ENCODE measurements at places on chromosomes 6 and 20.

GRCh38 chr6:79571030-79571367 lies 33.8 kb upstream of the LCA5 start:
- no peak for DNase-seq

DNA sequence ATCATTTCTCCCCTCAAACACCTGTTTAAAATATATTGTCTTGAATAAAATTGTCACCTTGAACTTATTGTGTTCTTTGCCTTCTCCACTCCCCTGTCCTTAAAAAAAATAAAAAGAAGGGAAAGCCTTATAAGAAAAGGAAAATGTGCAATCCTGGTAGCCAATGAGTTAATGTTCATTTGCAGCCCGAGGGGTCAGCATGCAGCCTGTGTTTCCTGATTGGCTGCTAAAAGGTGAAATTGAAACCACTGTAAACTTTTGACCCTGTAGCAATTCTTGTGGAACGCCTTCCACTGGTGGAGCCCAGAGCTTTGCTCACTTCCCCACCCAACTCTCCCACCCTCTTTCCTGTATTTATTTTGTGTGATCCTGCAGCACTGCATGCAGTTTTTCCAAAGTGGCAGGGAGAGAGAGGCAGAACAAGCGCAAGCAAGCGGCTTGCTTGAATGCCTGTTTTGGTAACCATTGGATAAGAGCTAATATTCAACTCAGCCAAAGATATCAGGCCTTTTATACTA lies 74.9 kb downstream of the NCOA3 start:
- DNase-seq, result peak; percentile 70

DNA sequence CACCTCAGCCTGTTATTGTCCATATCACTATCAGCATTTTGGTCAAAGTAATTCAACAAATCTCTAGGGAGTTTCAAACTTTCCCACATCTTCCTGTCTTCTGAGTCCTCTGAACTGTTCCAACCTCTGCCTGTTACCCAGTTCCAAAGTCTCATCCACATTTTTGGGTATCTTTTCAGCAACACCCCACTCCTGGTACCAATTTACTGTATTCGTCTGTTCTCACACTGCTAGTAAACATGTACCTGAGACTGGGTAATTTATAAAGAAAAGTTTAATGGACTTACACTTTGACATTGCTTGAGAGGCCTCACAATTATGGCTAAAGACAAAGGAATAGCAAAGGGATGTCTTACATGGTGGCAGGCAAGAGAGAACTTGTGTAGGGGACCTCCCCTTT lies 224.2 kb downstream of the ADGRB3 start:
- no peak for DNase-seq

GRCh38 chr20:11013801-11014200 lies 340.0 kb upstream of the JAG1 start:
- no peak for DNase-seq

DNA sequence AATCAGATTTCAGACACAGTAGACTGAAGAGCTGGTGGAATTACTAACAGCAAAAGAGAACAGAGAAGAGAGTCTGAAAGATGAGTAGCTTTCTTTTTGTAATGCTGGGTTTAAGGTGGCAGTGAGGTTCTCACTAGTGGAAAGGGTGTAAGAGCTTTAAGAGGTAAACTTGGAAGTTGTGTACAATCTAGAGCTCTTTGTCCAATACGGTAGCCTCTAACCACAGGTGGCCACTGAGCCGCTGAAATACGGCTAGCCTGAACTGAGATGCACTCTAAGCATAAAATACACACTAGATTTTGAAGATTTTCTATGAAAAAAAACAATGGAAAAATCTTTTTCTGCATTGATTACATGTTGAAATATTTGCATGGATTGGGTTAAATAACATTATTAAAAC lies 4.0 kb downstream of the ELOVL2 start:
- no peak for DNase-seq

GRCh38 chr20:17646961-17647301 lies 35.1 kb downstream of the RRBP1 start:
- DNase-seq, result no peak

- no peak for DNase-seq
These were observed 9.2 kb upstream of the SCGN start for GRCh38 chr6:25642667-25643328.

DNA sequence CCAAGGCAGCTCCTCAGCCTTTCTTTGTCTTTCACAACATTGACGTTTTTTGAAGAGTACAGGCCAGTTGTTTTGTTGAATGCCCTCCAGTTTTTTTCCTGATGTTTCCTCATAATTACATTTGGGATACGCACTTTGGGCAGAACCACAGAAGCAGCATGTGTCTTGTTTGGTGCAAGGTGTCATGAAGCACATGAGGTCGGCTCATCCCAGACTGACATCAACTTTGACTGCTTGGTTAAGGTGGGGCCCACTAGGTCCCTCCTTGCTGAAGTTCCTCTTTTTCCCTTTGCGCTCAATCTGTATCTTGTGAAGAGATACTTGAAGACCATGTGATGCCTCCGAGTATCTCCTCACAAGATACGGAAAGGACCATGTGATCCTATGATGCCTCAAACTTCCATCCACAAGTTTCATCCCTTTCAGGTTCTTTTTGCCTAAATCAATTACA lies 10.5 kb downstream of the SNAI1 start:
- peak; percentile 89 for DNase-seq

GRCh38 chr6:107634324-107635056 lies 144.6 kb downstream of the SOBP start:
- no peak for DNase-seq

DNA sequence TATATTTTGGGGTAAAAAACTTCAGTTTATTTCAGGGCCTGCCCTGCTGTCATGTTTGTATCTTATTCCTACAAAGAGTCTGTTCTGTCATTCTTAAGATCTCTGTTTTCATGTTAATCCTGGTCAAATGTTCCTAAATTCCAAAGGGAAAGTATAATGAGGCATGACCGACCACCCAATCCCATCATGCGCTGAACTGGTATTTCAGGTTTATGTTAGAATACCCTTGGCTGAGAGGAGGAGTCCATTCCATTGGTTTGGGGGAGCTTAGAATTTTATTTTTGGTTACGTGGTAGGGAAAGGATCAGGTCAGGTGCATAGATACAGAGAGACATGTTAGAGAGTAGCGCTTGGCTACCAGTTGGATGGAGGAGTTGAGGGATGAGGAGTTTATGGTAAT lies 25.7 kb downstream of the CFAP61 start:
- no peak for DNase-seq

DNA sequence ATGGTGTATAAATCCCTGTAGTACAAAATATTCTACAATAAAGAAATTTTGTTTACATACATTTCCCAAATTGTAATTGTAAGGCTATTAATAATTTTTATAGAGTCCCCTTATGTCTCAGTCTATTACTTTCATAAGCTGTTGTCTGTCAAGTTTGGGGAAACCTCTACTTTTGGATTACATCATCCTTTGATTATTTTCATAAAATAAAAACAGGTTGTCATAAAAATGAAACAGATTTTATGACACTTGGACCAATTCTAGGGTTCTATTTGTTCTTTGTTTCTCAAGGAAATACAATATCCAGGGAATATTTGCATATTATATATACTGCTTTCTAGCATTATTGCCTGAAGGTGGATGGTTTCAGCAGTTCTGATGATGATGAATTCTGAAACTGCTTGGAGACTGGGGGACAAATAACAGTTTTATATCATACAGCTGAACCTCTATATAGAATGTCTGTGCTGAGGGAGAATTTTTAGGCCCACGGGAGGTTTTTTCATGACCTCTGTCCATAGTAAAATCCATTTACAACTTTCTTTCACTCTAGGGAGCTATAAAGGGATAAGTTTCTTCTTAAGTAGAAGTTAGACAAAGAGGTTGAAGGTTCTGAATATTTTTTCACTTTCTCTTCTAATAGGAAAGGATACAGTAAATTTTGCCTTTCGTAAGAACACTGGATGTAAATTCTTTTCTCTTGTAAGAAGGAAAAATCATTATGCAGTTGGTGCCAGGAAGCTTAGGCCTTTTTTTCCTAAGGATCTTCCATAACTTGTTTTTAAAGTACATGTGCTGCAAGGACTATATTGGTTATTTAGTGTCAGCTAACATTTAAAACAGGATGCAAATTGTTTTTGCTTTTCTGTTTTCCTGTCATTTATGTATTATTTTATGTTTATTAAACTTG lies 58.0 kb downstream of the CD2AP start:
- DNase-seq, result no peak

GRCh38 chr20:15241681-15242080 lies 904.3 kb upstream of the FLRT3 start:
- DNase-seq, result no peak

DNA sequence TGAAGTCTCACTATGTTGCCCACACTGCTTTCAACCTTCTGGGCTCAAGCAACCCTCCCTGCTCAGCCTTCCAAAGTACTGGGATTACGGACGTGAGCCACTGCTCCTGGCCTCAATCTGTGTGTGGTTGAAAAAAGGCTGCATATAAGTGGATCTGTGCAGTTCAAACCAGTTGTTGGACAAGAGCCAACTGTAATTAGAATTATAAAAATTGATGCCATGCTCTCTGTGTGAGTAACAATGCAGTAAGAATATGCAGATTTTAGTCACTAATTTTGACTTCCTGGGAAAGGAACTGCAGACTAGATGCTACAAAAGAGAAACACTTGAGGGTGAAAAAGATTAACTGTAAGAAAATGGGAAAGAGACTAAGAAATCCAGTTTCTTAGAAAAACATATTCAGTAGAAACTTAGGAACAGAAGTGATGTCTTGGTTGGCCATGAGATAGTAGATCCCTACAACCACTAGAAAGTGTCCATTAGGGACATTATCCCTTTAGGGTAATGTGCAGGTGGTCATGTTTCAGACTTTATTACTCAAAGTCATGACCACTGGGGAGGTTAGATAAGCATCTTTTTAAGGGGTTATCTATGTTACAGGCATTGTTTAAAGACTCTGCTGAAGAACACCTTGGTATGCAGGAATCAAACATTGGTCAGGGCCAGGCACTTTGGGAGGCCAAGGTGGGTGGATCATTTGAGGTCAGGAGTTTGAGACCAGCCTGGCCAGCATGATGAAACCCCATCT lies 26.3 kb downstream of the ITCH start:
- no peak for DNase-seq

GRCh38 chr6:136566007-136566487 lies 15.8 kb upstream of the MAP7 start:
- DNase-seq, result peak; percentile 37

DNA sequence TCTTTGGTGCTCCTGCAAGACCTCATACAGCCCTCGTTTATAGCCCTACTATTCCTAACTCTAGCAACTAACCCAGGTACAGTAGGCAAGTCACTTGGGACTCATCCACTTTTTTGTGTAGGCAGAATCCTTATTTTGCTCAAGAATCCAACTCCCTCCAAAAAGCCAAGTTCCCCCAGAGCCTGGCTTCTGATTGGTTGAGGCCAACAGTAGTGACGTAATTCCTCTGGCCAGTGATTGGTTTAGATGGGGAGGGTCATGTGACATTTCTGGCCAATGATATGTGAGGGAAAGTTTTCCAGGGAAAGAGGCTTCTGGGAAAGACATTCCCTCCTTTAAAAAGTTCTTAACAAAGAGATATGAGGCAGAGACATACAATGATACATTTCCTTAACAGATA lies 32.1 kb downstream of the KIAA1755 start:
- DNase-seq, result peak; percentile 28

- no peak for DNase-seq
These were observed 890.6 kb downstream of the KIF16B start for GRCh38 chr20:15682690-15683089.

DNA sequence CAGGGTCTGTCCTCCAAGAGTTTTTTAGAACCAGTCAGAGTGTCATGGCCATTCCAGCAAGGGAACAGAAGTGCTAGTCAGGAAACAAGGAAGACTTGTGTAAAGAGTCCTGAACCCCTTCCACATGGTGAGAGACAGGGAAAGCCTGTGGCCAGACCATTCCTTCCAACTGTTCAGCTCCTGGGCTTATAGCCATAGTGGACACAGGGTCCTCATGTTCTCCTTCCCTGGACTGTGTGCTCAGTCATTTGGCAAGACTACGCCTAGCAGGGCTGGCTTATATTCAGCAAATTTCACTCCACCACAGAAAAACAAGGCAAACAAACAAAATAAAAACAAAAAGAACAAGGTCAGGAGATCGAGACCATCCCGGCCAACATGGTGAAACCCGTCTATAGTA lies 60.5 kb downstream of the NRN1 start:
- no peak for DNase-seq

DNA sequence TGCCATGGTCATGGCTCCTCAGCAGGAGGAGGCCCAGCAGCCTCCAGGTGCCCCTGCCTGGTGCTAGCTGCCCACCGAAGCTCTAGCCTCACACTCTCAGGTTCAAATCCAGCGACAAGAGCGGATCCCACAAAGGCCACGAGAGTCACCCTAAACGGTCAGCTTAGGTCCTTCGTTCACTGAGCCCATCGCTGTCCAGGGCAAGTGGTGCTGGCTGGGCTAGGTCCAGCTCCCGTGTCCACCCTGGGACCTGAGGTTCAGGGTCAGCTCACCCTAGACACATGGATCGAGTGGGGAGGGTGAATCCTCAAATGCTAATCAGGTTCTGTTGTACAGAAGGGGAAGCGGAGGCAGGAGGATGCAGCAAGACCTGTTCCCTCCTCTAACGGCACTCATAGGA lies 171.9 kb upstream of the SULF2 start:
- no peak for DNase-seq

DNA sequence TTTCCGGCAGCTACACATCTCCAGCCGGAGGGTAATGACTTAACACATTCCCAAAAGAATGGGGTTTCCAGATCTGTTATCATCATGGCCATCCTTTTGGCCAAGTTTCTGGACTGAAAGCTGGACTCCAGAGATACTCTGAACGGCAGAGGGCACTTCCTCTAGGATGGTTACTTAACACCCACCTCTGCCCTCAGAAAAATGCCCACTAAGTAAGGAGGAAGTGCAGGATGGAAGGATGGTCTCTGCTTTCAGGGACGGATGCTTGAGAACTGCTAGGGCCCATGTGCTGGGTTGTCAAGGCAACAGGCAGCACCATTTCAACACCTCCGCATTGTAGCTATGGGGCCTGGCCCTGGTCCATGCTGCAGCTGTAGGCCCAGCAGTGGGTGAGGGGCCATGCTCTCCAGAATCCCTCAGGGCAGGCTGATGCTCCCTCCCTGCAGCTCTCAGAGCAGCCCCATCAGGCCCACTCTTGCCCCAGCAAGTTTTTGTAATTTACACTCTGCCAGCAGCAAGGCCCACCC lies 16.5 kb upstream of the TGM3 start:
- DNase-seq, result no peak

DNA sequence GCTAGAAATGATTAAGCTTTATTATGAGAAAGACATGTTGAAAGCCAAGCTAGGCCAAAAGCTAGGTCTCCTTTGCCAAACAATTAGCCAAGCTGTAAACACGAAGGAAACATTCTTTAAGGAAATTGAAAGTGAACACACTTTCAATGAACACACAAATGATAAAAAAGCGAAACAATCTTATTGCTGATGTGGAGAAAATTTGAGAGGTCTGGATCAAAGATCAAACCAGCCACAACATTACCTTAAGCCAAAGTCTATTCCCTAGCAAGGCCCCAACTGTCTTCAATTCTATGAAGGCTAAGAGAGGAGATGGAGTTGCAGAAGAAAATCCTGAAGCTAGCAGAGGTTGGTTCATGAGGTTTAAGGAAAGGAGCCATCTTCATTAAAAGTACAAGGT lies 40.2 kb upstream of the DEFB112 start:
- no peak for DNase-seq
